ENCODE measurements at places on chromosomes 2 and 18.

GRCh38 chr2:11564816-11565567 lies 31.1 kb downstream of the GREB1 start:
- DNase-seq: no peak

GRCh38 chr2:237696461-237696860 lies 69.1 kb downstream of the LRRFIP1 start:
- DNase-seq: no peak

DNA sequence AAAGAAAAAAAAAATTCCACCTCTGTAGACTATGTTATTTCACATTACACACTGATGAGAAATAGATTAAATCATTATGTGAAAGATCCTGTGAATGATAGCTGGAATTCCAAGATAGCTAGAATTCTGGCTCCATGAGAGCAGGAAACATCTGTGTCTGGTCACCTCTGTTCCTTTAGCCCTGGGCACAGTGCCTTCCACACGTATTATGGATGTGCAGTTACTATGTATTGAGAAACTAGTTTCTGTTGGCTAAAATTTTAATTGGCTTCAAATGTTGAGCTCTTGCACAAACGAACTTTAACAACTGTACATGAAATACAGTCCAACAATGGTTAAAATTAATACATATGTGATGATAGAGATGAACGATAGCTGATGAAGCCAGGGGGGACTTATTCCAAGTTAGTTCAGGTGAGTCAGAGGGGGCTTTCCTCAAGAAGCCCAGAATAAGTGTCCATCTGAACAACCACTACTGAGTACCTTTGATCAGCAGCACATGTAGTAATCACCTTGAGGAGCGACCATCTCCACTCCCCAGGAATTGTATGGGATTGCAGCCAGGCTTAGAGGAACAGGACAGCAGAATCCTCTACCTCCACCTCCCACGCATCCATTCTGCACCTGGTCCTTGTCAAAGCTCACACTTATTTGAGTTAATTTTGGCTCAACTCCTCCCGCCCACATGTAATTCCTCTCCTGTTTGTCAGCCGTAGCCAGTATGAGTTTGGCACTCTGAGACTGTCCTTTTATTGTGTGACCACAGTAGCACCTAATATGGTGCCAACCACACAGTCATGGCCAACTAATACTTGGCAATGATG lies 68.6 kb downstream of the NABP1 start:
- no peak for DNase-seq

- no peak for DNase-seq
These were observed 1.0 kb downstream of the UBR3 start for GRCh38 chr2:169828141-169828811.

DNA sequence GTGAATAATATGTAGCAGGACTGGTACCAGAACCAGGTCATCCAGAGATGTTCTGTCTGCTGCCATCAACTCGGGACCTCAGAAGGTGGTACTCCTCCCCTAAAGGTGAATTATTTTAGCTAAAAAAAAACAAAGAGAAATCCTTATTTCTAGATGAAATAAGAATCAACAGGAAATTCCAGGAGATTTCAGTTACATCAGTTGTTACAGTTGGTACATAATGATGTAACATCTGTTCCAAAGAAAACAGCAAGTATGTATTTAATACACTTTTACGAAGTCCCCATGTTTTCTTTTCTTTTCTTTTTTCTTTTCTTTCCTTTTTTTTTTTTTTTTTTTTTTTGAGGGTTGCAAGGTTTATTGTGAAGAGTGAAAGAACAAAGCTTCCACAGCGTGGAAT lies 33.6 kb upstream of the CD28 start:
- DNase-seq: no peak

DNA sequence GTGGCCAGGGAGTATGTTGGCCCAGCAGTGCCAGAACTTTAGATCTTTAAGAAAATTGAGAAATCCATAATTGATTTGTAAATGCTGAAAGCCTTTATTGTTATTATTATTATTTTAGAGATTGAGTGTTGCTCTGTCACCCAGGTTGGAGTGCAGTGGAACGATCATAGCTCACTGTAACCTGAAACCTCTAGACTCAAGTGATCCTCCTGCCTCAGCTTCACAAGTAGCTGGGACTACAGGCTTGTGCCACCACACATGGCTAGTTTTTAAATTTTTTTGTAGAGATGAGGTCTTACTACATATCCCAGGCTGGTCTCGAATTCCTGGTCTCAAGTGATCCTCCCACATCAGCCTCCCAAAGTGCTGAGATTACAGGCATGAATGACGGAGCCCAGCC lies 143.2 kb upstream of the CCDC68 start:
- no peak for DNase-seq
